Adrenal gland (tissue), 19 donors: ENCODE measurements at places on chromosomes 12 and 14. TPM values are rescaled to one million over a fixed set of nuclear protein-coding genes. Genes with fewer than 3 reads are reported as not detected.

GRCh38 chr14:54890788-54891187 is 11.8 kb downstream of the GCH1 start:
- DNase-seq, result no peak

Gene EMC9
- 47.3 TPM for total RNA-seq

DNA sequence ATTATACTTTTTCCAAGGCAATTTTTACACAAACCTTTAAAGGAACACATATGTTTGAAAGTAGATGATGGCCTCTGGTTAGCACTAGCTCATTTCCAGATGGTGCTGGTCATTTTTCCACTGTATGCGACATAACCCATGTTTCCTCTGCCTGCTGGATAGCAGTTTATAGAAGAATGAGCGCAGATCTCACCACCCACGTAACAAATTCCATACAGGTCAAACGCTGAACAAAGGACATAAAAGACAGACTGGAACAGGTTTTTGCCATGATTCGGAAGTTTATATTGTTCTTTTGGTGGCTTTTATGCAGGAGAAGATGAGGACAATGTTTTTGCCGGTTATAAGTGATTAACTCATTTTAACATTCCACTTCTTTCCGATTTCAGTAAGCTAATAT is 30.7 kb downstream of the PPP1R36 start:
- DNase-seq, result no peak

GRCh38 chr12:113231235-113232088 is 10.2 kb downstream of the TPCN1 start:
- no peak for DNase-seq

DNA sequence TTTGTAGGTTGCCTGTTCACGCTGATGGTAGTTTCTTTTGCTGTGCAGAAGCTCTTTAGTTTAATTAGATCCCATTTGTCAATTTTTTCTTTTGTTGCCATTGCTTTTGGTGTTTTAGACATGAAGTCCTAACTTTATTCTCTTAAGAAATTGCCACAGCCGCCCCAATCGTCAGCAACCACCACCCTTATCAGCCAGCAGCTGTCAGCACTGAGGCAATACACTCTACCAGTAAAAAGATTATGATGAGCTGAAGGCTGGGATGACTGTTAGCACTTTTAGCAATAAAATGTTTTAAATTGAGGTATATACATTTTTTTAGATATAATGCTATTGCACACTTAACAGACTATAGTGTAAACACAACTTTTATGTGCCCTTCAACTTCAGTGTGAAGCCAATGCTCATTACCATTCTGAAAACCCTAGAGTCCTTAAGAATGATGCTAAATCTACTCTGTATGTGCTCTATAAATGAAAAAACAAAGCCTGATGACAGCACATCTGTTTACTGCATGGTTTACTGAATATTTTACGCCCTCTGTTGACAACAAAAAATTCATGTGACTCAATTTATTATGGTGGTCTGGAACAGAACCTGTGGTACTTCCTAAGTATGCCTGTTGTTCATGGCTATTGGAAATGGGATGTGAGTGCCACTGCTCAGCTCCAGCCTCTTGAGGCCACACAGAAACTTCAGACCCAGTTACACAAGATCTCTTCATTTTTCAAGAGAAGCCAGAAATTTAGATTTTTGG is 197.4 kb downstream of the DUSP6 start:
- no peak for DNase-seq

Gene CCDC196
- not detected for total RNA-seq

Gene TBX5
- total RNA-seq, result 0.27 TPM

DNA sequence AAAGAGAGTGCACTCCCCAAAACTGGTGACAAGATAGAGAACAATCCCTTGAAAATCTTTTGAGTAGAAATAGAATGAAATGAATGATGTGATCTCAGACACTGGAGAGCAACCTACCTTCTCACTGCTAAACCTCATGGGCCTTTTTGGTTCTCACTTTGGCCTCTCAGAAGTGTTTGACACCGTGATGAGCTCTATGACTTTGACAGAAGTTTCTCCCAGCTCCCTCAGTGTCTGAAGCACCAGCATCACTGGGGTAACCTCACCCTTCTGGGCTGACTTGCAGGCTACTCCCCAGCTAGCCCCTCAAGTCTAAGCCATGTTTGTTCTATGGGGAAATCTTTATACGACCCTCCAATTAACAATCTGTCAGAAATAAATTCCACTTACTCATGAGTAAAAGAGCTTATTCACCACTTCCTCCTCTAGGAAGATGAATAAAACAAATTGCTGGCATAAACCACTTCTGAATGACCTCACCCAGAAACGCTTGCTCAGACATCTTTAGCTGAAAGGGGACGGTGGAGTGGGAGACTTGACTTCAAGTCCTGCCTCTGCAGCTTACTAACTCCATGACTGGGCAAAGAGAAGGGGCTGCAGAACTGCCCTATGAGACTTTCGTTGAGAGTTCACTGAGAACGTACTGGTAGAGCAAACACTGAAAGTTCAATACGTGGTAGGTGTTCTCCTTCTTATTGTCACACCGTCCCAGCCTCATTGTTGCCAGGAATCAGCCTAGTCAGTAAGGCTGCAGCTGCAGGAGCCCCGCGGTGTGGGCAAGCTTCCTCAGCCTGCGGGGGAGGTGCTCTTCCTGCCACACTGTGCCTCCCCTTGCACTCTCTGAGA is 46.5 kb downstream of the ST8SIA1 start:
- no peak for DNase-seq

Gene SYNJ2BP
- total RNA-seq, result 20.2 TPM

Gene MYL2
- not detected for total RNA-seq

DNA sequence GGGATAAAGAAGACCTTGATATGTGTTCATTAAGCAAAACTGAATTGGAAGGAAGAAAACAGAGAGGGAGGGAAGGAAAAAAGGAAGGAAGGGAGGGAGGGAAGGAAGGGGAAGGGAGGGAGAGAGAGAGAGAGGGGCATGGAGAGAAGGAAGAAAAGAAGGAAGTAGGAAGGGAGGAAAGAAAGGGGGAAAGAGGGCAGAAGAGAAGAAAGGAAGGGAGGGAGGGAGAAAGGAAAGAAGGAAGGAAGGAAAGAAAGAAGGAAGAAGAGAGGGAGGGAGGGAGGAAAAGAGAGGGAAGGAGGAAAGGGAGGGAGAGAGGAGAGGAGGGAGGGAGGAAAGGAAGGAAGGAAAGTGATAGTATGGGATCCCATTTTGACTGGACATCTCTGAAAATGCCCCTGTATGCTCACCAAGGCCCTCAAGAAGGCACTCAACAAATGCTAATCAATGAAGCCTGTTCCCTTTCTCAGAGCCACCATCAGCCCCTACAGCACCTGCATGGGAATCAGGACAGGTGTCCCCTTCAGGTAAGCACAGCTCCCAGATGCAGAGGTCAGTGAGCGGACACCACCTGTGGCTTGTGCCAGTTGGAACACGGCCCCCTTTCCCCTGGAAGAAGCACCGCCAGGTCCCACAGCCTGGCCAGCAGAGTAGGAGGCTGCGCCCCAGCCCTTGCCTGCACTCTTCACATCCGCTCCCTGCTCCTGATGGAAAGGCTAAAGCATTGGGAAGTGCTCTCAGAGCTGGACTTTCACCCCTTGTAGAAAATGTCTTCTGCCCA is 161.4 kb upstream of the DIO3 start:
- DNase-seq, result no peak

DNA sequence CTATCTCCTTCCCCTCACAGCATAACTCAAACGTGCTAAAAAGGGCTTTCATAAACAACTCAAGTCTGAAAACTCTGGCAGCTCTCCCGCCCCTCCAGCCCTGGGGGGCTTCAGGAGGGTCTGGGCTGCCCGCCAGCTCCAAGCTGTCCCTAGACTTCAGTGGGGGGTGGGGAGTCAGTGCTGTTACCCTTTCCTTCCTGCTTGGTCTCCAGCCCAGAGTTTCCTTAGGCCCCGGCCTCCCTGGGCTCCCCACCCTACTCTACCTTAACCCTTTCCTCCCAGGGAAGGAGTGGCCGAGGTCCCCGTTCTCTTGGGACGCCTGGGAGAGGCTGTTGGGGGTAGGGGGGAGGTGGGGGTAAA is 530 bp upstream of the NYNRIN start:
- no peak for DNase-seq

GRCh38 chr14:22386924-22387775 is 201.9 kb downstream of the DAD1 start:
- DNase-seq, result peak; percentile 50

Gene MYH6
- 0.25 TPM for total RNA-seq

DNA sequence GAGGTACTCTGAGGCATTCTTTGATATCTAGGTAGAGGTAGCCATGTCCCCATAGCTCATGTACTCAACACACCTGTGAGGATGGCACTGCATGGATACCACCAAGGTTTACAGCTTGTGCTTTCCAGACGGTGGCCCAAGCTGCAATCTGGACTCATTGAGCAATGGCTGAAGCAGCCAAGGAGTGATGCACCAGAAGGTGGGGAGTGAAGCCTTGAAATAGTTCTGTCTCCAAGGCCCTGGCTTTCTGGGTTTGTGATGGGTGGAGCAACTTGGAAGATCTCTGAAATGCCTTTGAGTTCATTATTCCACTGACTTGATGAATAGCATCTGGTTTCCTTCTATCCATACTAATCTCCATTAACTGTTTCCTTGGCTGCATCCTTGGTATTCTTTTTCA is 290.0 kb upstream of the NOVA1 start:
- DNase-seq, result no peak

- peak; percentile 9 for DNase-seq
These were observed 7.5 kb upstream of the SERPINA5 start for GRCh38 chr14:94573475-94574277.

Gene SDR9C7
- total RNA-seq, result not detected
